ENCODE measurements at places on chromosomes 2 and 18. TPM values are rescaled to one million over a fixed set of nuclear protein-coding genes. Genes with fewer than 3 reads are reported as not detected.

Gene STARD7
- total RNA-seq, result 59.2 TPM

Gene KRTCAP3
- 9.1 TPM for total RNA-seq

Gene PID1
- 0.82 TPM for total RNA-seq

Gene SERPINB10
- not detected for total RNA-seq

DNA sequence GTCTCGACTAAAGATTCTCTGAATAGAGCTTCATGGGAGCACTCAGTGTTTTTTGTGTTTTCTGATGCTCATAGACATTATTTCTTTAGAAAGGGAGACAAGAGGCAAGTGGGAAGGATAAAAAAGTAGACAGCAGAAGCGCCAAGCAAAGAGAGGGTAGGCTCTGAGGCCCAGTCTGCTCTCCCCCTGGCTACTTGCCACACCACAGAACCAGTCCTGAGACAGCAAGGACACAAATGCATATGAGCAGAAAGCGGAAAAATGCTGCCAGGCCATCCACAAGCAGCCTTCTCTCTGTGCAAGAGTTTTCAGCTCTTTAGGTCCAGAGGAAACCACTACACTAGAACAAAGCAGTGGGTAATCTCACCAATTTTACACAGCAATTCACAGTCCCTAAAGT lies 285.4 kb downstream of the ZNF521 start:
- no peak for DNase-seq

DNA sequence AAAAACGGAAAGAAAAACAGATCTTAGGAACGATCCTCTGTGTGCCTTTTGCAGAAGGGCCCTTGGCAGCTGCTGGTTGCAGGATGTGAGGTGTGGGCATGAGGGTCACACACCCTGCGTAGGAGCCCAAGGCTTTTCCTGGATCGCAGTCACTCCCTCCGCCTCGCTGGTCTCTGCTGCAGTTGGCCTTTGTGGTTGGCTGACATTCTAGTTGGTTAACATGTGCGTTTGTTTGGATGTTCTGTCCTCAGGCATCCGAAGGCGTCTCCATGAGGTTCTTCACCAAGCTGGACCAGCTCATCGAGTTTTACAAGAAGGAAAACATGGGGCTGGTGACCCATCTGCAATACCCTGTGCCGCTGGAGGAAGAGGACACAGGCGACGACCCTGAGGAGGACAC lies 61.7 kb downstream of the INPP5D start:
- no peak for DNase-seq

DNA sequence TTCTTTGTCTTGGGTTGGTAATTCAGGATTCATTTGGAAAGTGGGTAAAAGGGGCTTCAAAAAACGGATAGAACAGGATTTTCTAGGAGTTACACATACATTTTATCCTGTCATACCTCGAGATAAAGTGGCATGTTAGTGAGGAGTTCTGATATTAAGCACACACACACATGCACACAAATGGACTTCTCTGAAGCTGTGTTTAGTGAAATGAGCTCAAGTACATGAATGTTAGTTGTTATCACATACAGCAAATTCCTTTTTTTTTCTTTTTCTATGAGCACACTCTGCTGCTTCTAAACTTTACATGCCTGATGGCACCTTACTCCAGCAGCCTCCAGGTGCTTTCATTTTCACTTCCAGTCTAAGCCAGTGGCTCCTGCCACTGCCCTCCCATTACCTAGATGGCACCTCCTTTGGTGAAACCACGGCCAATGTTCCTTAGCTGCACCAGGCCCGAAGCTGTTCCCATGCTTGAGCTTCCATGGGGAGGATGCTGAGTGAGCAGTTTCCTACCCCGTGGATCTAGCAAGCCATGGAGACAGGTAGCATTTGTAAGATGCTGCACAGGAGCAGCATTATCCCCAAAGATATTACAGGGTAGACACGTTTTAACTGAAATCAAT lies 49.7 kb downstream of the STAT1 start:
- no peak for DNase-seq

DNA sequence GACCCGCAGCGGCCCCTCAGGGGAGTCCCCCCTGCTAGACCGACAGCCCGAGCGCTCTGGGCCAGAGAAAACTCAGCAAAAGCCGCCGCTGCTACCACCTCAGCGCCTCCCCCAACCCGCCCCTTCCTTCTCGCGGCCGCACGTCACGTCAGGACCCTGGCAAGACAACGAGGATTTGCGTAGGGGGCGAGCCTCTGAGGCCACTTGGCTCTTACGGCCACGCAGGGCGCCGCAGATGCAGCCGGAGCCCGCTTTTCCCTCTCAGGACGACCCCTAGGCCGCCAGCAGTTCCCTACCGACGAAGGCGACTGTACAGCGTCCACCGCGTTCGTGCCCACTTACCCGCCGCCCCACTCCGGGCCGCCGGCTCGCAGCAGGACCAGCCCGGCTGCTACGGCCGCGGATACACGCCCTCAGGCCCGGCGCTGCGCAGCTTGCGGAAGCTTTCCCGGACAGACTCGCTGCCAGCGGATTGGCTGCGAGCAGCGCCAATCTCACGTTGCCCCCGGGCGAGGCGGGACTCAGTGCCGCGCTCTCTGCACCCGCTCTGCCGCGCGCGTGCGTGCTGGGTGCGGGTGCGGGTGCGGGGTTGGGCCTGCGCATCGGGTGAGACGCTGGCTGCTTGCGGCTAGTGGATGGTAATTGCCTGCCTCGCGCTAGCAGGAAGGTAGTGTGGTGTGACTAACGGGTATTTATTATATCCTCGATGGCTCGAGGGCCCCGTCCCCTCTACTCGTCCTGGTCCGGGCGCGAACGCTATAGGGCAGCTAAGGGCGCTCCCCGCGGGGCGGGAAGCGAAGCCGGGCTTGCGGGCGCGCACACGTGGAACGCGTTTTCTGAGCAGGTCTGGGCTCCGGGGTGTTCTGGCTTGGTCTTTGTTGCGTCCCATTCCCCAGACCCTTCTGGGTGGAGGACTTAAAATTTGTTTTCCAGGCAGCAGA lies at the start of the genes ORMDL1 and PMS1:
TSS of gene ORMDL1 (minus strand) at position 413 of the 941 bp plus-strand sequence. CDS start 1,744 bp downstream, outside the sequence.
TSS of gene PMS1 (plus strand) at position 524 of the 941 bp plus-strand sequence. CDS start 7,360 bp downstream, outside the sequence.
- peak; percentile 94 for DNase-seq

- no peak for DNase-seq
These were observed 1.0 kb upstream of the PEX13 start for GRCh38 chr2:61016392-61017002.

DNA sequence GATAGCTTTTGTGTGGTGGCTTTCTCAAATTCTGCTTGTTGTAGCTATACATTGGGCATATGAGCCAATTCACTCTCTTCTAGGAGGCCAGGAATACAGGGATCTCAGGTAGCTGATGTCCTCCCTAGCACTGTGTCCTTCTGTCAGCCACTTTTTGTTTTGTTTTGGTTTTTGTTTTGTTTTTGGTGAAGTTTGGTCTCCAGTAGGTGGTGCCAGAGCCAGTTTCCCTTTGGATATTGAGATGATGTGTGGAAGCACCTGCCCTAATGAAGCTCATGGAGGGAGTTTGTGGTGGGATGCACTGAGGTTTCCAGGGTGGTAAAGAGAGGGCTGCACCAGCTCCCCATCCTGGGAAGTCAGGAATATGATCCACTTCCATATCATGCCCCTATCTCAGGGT lies 100.5 kb upstream of the VWC2L start:
- no peak for DNase-seq

DNA sequence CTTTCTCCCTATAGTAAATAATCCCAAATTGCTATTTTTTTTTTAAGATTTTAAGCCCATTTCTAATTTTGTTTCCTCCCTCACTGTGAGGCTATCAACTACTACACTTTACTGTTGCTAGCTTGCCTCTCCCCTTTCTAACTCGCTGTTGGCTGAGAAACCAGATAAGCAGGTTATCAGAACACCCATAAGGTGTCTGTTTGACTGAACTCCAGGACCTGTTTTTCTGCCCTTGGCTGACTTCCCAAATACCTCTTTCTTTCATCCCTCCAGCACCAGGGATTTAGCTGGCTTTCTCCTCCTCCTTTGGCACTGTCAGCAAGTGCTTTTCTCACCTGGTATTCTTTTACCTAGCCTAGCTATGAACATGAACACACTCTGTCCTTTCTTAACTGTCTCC lies 11.1 kb downstream of the TRAK2 start:
- DNase-seq, result no peak

- no peak for DNase-seq
These were observed 41.4 kb downstream of the FMNL2 start for GRCh38 chr2:152376385-152376784.

DNA sequence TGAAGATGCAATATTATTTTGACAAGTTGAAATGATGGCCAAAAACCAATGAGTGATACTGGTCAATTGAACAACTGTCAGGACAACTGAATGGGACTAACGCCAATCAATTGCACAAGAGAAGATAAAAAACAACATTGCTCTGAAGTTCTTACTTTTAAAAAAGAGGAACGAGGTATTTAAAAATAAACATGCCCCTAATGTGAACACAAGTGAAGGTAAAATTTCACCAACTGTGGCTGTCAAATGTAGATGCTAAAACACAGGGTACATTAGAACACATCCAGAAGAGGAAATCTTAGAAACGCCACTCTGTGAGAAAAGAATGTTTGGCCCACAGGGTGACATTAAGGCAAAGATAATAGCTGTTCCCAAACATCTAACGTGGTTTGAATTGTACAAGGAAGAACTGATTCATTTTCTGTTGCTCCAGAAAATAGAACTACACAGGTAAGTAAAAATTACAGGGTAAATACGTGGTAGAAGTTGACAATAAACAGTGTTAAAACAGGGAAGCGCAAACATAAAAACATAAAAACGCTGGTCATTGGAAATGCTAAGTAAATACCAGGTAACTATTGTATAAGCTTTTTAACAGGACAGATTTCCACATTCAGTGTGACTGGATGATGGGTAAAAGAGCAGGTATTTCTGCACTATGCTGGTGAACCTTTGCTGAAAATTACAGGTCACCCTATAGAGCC lies 20.3 kb downstream of the LONRF2 start:
- no peak for DNase-seq

Measured in T-helper 17 cell (primary cell).